ENCODE measurements at places on chromosomes 12 and 14.

DNA sequence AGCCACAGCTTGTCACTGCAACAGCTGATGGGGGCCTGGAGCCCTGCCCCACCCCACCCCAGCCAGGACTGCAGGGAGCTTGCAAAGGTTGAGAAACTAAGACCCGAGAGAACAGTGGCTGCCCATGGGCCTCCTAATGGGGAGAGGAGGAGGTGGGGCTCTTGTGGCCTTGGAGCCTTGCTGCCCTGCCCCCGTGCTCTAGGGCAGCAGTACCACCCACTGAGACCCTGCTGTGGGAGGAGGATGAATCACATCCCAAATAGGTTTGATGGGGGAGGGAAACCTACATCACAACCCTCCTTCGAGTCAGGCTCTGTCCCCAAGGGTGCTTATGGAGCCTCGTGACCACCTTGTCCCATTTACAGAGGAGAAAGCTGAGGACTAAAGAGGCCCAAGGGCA lies 15.9 kb downstream of the HHIPL1 start:
- DNase-seq: no peak

- DNase-seq: no peak
These were observed 4.2 kb downstream of the DENND5B start for GRCh38 chr12:31586728-31587127.

- no peak for DNase-seq
These were observed 20.3 kb upstream of the ADIPOR2 start for GRCh38 chr12:1670358-1671268.

- DNase-seq: no peak
These were observed 15.1 kb downstream of the PPM1H start for GRCh38 chr12:62919838-62920237.

GRCh38 chr12:4091016-4091743 lies 182.4 kb upstream of the CCND2 start:
- DNase-seq: no peak

GRCh38 chr12:114439261-114439683 lies 33.3 kb upstream of the TBX5 start:
- DNase-seq: no peak

DNA sequence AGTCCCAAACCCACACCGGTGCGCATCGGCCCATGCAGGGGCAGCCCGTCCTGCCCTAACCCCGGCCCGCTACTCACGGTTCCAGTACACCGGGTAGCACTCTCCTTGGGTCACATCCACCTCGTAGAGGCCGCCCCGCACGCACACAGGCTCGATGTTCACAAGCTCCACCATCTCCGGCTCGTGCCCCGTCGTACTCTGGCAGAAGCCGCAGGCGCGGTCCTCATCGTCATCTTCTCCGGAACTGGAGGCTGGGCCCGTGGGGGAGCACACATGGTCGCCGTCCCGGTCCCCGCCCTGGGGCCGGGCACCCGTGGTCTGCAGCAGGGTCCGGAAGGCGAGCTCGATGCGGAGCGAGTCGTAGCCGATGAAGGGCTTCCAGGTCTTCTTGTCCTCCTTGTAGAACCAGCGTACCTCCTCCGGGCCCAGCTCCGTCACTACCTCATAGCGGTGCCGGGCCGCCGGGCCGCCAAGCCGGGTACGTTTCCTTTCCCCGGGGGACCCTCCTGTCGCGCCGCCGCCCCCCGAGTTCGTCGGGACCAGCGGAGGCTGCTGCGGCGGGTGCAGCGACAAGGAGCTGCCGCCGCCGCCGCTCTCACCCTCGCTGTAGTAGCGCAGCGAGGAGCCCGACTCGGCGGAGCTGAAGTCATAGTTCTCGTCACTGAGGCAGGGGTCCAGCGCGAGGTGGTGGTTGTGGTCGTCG lies 788 bp downstream of the DDHD1 start:
- peak; percentile 10 for DNase-seq

DNA sequence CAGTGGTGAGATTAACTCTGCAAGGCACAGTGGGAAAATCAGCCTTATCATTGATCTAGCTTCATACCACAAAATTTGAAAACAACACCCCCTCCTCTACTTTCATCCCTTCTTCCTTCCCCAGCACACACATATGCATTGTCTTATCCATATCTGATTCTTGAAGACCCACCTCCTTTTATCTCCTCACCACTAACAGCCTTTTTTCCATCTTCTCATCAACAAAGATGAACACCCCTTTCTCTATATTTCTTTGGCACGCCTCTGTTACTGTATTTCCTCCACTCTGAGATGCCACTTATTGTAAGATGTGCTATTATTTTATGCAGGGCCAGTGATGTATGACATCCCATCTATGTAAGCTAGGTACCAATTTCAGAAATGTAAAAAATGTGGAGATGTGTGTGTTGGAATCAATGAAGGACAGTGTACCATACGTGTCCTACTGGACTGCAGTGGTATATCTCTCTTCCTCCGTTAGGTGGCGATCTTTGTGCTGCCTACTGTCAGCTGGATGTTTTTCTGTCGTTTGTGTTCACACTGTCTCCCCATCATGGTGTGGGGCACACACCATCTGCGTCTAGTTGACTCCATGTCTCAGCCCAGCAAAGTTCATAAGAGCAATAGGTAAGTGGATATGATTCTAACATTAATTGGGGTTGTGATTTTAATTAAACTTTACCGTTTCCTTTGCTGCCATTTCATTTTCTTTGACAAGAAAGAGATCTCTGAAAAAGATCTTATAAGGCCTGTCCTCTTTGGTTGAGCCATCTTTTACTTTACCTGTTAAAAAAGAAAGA lies 24.0 kb downstream of the CCDC38 start:
- DNase-seq: no peak

GRCh38 chr12:116656306-116656705 lies 81.6 kb downstream of the SPRING1 start:
- DNase-seq: no peak

- DNase-seq: no peak
These were observed 10.0 kb upstream of the KLC1 start for GRCh38 chr14:103619057-103619456.

GRCh38 chr12:69913526-69913925 lies 88.5 kb downstream of the MYRFL start:
- no peak for DNase-seq

GRCh38 chr12:30719060-30719459 lies 23.4 kb upstream of the IPO8 start:
- DNase-seq: no peak

DNA sequence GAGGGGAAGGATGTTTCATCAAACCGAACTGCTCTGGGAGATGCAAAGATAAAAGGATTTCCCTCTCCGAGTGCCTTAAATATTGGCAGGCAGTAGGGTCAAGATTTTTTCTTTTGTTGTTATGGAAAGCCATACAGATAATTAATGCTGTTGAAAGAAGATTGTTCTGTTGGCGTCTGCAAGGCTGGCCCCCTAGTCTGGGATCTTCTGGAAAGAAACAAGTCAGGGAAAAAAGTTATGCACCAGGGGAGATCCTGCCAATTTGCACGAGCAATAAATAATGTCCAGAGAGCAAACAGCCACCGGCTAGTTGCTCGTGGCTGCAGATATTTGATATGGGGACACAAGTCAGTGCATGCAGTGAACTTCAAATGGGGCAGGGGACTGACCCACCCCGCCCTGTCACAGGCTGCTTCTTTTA lies 202.1 kb upstream of the MYL2 start:
- no peak for DNase-seq

GRCh38 chr12:97713270-97713669 lies 250.7 kb downstream of the RMST start:
- no peak for DNase-seq

- DNase-seq: no peak
These were observed 251.4 kb downstream of the LRIG3 start for GRCh38 chr12:58668871-58669270.

GRCh38 chr14:22472935-22473854 lies 115.8 kb downstream of the DAD1 start:
- no peak for DNase-seq

DNA sequence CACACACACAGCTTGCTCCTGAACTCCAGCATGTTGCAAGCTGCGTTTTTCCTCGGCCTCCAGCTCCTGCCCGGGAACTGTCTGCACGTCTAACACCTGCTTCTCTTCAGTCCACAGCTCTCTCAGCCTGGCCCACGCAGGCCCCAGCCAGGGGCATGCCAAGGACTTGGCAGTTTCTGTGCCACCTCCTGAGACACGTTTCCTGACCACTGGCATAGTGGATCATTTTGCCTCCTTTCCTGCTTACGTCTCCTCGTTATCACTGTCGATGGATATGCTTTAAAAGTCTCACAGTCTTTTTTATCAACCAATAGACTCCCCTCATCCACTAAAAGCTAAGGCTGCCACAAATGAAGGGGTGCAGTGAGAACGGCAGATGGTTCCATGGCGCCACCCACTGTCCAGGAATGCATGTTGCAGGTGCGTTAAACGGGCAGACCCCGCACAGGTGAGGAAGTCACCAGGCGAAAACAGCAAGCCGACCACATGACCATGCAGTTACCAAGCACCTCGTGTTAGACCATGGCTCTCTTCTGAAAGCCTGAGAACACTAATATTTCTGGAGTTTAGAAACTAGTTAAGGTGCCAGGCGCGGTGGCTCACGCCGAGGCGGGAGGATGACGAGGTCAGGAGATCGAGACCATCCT lies 14.7 kb upstream of the TEAD4 start:
- DNase-seq: no peak

Data from esophagus squamous epithelium (tissue), 5 donors.